NCI-H2029 treated with DMSO at 0.1 percent for 48 hours (cell line): ENCODE measurements at places on chromosomes 12 and 14.

DNA sequence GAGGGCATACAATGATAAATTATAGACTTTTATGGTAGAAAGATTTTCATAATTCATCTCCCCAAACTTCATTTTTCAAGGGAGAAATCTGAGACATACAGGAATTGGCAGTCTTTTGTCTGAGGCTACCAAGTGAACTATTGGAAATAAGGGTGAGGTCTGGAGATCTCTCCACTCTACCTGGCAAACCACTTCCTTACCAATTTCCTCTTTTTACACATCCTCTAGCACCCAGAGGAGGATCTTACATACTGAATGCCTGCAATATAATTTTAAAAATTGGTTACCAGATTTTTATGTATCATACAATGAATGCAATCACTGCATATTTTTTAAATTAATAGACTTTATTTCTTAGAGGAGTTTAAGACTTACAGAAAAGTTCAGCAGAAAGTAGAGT, 6.6 kb downstream of the PDE6H start:
- DNase-seq: no peak

GRCh38 chr14:106318700-106319099, 792.3 kb downstream of the TMEM121 start:
- DNase-seq: no peak

DNA sequence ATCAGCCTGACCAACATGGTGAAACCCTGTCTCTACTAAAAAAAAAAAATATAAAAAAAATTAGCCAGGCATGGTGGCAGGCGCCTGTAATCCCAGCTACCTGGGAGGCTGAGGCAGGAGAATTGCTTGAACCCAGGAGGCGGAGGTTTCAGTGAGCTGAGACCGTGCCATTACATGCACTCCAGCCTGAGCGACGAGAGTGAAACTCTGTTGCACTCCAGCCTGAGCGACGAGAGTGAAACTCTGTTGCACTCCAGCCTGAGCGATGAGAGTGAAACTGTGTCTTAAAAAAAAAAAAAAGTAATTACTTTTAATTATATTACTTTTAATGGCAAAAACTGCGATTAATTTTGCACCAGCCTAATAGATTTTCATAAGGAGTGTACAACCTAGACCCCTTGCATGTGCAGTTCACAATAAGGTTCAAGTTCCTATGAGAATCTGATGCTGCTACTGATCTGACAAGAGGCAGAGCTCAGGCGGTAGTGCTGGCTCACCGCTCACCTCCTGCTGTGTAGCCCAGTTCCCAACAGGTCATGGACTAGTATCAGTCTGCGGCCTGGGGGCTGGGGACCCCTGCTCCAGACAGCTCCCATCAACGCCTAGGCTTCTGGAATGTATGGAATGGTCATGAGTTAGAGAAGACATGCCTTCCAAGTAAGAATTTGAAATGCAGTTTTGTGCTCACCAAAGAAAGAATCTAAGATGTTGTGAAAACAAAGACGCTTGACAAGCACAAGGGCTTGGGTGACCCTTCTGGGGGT, 10.1 kb downstream of the LTB4R start:
- DNase-seq: no peak

DNA sequence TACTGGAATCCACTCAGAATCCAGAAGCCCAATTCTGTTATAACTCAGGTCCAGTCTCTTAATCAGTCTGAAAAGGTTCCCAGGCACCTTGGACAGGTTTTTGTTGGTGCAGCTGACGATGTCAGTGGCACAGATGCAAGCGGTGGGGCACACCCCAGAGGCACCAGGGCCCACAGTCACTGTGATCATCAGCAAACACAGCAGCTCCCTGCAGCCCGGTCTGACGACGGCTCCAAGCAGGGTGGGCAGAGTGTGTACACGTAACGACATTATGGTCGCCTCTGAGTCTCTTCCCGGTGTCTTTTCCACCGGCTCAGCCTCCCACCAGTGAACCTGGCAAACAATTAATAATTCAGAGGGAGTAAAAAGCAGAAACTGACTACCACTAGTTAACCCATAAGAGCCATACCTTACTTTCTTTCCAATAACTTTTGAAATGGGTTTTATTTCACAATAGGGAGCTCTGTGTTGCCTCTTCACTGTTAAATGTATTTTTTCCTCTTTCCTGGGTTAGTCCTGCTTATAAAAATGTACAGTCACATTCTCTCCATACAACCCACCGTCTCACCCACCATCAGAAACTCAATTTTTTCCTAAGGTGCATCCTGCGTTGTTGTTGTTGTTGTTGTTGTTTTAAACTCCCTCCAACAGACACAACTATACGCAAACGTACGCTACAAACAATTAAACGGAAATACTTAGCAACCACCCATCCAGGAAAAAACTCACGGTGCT, 521 bp upstream of the PCED1B start:
- no peak for DNase-seq

DNA sequence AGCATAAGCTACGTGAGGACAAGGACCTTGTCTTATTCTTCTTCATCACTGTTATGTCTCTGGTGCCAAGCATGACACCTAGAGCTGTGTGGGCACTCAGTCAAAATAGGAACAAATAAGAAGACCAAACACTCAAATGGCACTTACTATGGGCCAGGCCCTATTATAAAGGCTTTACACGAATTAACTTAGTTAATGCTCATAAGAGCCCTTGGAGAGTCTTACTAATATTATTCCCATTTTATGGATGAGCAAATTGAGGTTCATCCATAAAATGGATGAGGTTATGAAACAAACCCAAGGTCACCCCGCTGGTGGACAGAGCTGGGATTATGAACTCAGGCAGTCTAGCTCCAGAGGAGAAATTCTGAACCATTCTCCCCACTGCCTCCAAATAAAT, 47.7 kb downstream of the ISCA2 start:
- no peak for DNase-seq

DNA sequence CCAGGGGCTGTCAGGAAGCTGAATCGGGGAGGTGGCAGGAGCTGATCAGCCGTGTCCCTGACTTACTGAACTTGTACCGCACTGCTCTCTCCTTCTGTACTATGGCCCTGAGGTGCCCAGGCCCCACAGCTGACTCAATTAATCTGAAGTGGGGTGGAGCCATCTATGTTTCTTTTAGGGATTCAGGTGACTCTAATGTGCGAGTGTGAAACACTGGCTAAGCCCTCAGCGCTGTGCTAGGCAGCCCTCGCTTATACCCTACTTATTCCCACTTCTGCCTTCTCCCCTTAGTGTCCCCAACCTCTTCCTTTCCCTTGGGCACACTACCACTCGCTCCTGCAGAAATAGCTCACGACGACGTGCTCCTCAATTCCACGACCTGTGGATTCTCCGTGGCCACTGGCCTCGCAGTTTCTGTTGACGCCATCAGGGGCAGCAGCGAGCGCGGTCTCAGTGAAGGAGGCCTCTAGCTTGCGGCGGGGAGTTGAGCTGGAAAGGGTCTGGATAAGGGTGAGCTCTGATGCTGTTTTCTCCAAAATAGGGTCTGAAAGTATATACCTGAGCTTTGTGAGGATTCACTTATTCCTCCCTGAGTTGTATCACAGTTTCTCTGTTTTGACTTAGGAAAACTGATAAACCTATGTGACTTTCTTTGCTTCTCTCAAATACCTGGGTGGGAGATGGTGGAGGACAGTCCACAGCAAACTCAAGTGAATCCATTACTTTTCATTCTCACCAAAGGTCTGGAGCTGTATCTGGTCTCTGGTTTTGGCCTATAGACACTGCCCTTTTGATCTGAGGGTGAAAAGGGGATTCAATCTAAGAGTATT, 167.6 kb downstream of the SLC41A2 start:
- no peak for DNase-seq

GRCh38 chr12:7832059-7832696, 40.5 kb downstream of the SLC2A14 start:
- DNase-seq: no peak

- no peak for DNase-seq
Observed at GRCh38 chr14:30283822-30284446, 275.0 kb upstream of the G2E3 start.

DNA sequence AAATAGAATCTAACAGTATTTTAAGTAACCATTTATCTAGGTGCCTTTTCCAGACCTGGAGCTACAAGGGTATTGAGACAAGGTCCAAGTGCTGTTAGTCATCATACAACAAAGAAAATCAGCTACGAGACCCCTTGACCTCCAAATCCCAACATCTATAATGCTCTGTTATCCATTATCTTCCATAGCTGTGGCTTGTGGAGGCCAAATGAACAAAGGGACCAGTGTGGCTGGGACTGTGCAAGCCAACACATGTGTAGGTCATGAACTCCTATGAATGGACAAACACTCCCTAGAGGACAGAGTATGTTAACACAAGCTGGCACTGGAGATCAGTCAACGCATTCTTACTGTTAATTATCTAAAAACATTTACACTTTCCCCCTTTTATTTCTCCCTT, 374.5 kb downstream of the EMP1 start:
- DNase-seq: no peak

DNA sequence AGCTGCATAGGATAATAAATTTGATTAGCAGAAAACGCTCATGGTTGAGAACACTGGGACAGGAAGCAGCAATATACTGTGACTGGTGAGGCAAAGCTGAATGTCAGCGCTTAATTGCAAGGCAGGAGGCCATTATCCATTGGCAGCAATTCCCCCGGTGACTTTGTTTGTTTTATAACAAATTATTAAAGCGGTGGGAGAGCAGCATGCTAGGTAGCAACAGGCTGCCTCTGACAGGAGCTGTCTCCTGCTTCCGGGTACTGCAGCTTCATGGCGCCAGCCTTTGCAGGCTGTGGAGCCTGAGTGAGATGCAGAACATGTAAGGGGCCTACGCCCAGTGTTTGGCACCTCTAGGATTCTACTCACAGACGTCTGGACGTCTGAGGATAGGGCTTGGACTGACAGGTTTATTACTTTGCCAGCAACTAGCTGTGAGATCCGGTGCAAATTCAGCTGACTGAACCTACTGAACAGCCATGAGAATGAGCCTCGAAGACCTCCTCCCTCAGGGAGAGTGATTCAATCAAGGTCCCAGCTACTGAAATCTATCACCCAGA, 82.1 kb upstream of the SSTR1 start:
- peak; percentile 80 for DNase-seq

DNA sequence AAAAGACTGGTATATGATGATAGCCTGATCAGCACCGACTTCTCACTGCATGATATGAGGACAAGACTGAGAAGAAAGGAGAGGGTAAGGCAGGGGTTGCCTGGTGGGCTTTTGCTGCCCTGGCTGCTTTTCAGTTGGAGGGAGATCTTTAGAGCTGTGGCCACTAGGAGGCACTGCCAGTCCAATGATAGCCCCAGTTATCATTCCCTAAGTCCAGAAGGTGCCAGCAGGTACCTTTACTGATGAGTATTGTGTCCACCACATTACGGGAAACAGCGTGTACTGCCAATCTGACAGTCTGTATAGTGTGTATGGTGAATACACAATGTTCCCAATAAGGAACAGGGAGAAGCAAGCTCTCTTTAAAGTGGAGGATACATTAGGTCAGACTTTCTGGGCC, 55.8 kb upstream of the CCDC175 start:
- no peak for DNase-seq

- no peak for DNase-seq
Observed at GRCh38 chr12:93094988-93095737, 166.1 kb upstream of the EEA1 start.

DNA sequence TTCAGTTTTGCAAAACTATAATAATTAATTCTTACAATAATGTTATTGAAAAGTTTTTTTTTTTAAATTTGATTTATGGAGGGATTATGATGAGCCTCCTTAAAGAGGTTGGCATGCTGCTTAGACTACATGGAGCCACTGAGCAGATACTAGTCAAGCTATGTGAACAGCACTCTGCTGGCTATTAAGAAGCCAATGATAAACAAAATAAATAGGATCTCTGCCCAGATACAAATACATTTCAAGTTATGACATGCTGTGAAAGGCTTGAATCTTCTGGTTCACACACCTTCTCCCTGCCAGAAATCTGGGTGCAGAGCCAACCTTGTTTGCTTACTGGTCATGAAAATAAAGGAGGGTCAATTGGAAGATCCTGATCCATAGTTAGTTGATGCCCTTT, 107.4 kb upstream of the NAV3 start:
- DNase-seq: no peak

DNA sequence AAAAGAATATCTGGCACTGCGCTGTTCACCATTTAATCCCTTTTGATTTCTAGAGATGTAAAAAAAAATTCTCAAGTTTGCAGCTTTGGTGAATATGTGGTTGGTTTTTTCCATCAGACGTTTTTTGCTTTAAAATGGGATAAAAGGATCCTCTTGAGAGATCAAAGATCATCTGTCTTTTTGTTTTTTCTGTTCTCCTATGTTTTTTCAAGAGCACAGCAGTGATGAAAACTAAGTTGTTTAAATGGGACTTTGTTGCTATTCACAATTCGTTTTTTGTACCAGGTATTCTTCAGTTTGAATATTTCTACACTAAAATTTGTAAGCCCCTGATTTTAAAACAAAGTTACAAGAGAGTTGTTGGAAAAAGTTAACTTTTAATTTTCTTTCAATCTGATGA, 29.7 kb upstream of the REP15 start:
- no peak for DNase-seq

GRCh38 chr12:98754095-98754494, 109.0 kb downstream of the APAF1 start:
- no peak for DNase-seq

DNA sequence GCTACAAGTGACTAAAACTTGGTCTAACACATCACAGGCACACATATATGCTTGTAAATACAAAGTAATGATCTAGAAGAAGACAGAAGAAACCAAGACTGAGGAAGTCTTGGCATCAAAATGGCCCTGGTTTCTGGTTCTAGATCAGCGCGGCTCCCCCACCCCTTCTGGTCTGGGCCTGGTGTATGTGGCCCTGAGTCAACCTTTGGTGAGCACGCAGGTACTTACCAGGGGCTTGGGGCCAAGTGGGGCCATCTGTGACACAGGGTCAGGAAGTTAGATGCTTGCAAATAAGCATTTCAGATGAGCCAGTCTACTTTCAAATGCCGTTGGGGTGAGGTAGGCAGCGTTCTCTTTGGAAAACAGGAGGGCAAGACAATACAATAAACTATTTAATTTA, 13.2 kb upstream of the HVCN1 start:
- DNase-seq: no peak
